ENCODE measurements at places on chromosomes 5 and 9.

DNA sequence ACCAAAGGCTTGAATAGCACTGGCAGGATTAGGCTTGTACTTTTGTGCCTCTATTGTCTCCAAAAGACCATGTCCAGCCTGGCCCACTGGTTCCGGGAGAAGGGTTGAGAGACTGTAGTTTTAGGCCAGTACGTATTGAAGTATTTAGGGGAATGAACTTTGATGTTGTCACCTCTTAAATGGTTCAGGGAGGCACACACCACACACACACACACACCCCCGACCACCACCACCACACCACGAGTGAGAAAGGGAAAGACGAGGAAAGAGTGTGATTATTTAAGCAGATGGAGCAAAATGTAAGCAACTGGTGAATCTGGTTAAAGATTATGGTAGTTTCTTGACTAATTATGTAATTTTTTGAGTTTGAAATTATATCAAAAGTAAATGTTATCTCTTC lies 61.6 kb downstream of the NIPBL start:
- DNase-seq = no peak

DNA sequence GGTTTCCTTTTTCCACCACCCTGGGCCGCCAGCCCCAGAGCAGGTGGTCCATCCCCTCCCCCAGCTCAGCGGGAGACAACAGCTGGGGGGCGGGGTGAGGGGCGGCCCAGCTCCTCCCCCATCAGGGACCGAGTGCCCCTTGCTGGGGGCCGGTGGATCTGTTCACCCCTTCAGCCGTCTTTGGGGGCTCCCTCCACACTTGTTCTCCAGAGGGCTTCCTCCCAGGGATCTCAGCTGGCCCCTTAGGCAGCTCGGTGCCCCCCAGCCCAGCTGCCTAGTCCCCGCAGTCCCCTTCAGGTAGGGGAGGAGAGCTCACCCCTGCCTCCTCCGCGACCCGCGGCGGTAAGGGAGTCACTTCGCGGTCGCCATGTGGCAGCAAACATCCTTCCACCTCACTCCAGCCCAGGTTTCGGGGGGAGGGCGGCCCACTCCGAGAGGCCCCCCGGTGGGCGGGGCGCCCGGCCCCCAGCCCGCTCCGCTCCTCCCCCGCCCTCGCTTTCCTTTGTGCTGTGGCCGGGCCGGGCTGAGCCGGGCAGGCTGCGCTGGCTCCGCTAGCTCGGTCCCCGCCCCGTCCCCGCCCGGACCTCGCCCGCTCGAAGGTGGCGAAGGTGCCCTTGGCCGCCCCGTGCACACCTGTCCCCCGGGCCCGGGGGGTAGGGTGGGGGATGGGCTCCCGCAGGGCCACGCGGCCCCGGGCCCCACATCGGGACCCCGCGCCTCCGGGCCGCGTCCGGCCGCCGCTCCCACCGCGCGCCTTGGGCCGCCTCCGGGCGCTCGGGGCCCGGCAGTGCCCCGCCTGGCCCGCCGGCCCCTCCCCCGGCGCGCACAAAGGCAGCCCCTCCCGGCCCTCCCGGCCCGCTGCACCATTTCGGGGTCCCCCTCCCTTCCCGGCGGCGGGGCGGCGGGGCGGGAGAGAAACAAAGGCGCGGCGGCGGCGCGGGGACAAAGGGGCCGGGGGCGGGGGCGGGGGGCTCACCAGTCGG lies 683 bp downstream of the DBN1 start:
- DNase-seq = peak; percentile 67

DNA sequence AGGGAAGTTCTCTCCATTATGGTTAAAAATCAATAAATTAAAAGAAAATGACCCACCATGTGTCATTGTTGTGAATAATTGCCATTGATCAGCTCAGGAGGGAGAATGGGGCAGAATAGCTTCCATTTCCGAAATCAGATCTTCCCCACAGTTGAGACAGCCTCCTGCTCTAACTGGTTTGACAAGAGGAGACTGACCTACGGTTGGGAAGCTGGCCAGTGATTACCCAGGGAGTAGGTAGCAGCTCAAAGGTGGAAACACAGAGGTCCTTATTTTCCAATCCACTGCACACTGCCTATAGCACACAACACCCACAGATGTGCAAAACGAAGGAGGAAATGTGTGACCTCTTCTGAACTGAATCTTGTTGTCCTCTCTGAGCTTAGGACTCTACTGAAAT lies 69.0 kb upstream of the DAPK1 start:
- no peak for DNase-seq

- DNase-seq = no peak
These were observed 1.8 kb downstream of the SLC34A3 start for GRCh38 chr9:137232510-137232909.

DNA sequence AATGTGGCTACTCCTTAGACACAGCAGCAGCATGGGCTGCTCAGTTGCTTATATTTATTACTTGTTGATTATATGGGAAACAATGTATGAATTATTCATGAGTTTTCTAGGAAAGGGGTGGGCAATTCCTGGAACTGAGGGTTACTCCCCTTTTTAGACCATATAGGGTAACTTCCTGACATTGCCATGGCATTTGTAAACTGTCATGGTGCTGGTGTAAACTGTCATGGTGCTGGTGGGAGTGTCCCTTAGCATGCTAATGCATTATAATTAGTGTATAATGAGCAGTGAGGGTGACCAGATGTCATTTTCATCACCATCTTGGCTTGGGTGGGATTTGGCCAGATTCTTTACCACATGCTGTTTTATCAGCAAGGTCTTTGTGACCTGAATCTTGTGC lies 734.6 kb upstream of the PTPRD start:
- DNase-seq = no peak

GRCh38 chr9:133958756-133959155 lies 33.4 kb downstream of the VAV2 start:
- no peak for DNase-seq

GRCh38 chr9:82302968-82303655 lies 314.5 kb downstream of the SPATA31D1 start:
- no peak for DNase-seq

GRCh38 chr5:115343855-115344254 lies 47.4 kb upstream of the CCDC112 start:
- DNase-seq = no peak

GRCh38 chr9:127878652-127879390 lies 1.3 kb upstream of the AK1 start:
- no peak for DNase-seq

DNA sequence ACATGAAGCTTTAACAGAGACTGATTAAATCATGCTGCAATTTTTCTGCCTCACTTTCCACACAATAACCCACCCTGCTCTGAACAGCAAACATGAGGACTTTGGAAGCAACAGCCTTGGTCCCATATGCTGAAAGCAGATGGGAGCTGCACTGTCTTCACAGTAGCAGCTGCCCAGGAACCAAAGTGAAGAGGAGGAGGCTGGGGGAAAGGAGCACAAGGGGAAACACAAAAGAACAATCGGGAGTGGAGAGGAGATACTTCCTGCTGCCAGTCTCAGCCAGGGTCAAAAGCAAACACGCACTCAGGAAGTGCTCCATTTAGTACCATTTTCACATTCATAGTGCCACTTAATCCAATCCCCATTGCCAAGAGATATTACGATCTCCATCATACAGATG lies 183.3 kb upstream of the PUM3 start:
- DNase-seq = no peak

- DNase-seq = peak; percentile 3
These were observed 40.2 kb upstream of the LPAR1 start for GRCh38 chr9:111078391-111079038.

DNA sequence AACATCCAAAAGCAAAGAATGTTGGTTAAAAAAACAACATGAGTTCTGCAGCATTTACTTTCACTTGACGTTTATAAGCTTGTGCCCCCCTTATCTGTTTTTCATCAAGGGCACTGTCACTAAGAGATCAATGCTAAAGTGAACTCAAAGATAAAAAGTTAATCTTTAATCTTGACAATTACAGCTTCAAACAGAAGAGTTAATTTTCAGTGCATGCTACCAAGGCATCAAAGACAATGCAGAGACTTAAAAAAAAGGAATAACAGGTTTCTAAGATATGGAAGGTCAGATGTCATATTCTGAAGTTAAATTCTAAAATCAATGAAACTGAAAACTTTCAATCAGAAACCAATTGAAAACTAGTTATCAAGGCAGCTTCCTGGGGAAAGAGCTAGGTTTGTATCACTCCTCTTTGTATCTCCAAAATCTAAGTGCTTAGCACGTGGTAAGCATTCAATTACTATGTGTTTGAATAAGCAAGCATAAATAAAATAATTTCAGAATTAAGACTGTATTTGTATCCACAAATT lies 37.6 kb downstream of the TMEM245 start:
- no peak for DNase-seq

GRCh38 chr5:174384509-174384947 lies 339.0 kb downstream of the NSG2 start:
- DNase-seq = no peak

DNA sequence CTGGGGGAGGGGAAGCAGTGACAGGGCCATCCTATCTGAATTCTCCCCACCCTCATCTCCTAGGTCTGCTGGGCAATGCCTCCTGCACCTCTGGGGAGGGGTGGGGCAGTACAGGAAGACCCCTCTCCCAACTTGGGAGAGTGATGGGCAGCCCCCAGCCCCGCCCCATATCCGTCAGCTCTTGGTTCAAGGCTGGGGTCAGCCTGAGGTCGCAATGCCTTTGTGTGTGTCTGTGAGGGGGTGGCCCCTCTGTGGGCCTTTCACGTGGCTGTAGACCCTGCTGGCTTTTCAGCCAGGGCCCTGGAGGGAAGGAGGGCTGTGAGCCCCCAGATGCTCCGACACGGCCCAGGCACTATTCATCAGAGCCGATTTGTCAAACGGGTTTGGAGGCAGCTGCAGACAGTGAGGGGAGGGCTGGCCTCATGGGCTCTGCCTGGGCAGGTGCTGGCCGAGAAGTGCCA lies 49.5 kb upstream of the RNU6ATAC start:
- no peak for DNase-seq

DNA sequence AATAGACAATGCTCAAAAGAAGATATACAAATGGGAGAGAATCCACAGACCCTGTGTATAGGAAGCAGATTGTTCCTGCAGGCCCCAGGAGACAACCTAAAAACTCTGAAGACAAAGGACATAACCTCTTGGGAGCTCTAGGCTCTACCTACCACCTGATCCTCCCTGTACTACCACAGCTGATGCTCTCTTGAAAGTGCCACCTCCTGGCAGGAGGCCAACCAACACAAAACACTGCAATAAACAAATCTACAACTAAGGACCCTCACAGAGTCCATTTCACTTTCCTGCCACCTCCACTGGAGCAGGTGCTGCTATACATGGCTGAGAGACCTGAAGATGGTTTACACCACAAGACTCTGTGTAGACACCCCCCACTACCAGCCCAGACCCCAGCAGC lies 49.0 kb downstream of the STARD4 start:
- DNase-seq = no peak

DNA sequence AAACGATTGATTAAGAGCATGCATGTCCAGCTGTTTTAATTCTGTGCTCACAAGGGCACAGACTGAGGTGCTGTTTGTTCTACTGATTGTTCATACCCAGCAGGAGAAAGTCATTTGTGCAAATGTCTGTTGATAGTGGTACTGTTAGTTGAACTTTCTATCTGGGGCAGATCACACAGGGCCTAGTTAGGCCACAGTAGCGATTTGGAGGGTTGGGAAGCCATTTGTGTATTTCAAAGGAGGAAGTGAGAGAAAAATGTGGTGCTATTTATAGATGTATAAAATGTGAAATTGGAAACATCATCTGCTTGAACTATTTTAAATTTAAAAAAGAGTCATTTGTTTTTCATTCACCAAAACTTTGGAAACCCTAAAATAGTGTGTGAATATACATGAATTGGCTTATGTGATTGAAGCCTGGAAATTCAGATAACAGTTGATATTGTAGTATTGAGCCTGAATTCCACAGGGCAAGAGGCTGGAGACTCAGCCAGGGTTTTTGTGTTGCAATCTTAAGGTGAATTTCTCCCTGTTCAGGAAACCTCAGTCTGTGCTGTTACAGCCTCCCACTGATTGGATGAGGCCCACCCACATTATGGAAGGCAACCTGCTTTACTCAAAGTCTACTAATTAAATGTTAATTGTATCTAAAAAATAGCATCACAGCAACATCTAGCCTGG lies 162.0 kb upstream of the CDKN2B start:
- DNase-seq = no peak

DNA sequence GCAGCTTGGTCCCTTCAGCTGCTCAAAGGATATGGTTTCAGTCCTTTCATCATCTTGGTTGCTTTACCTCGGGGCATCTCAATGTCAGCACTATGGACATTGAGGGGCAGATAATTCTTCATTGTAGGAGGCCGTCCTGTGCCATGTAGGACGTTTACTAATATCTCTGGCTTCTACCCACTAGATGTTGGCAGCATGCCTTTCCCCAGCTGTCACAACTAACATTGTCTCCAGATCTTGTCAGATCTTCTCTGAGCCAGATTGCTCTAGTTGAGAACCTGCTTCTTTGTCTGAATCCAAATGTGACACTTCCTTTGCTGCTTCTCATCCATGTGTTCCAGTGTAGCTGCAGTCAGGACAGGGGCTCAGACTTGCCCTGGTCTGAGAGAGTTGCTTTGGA lies 10.3 kb downstream of the PTPA start:
- DNase-seq = no peak

DNA sequence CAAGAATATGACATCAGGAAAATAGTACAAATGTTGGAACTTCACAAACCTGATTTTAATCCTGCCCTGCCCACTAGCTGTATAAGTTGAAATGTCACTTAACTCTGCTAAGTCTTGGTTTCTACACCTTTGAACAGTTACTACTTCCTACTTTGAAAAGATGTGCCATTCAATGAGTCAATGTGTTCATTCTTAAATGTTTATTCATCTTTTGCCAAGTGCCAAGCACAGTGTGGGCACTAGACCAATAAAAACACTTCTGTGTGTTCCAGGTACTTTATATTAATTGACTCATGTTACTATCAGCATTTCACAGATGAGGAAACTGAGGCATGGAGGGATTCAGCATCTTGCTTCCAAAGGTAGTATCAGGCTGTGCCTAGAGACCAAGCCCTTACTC lies 12.8 kb downstream of the PDCL start:
- no peak for DNase-seq

- DNase-seq = no peak
These were observed 18.8 kb upstream of the OR2S2 start for GRCh38 chr9:35976726-35977125.

- peak; percentile 63 for DNase-seq
These were observed 12.6 kb downstream of the PLGRKT start for GRCh38 chr9:5425006-5425628.

DNA sequence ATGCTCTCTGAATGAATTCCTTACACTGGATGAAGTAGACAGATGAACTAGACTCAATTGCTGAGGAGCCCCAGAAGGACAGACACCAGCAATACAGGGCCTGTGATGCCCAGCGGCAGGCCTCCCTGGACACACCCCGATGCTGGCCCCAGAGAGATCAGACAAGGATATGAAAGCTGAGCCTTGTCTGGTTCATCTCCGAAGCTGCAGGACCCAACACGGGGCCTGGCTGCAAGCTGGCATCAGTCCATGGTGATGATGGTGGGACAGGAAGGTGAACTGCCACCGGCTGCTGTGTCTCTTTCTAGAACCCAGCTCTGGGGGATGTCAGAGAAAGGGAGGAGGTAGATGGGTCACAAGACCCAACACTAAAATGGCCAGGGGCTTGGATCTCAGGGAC lies 104.0 kb upstream of the LMX1B start:
- no peak for DNase-seq

GRCh38 chr9:32665101-32665500 lies 29.6 kb upstream of the TAF1L start:
- no peak for DNase-seq

All from CD4-positive, alpha-beta T cell treated with Interleukin-12 subunit alpha and Interleukin-12 subunit beta, for 1 hour (primary cell).